Thymus (tissue), 14 donors: ENCODE measurements at places on chromosomes 11 and 22. TPM values are rescaled to one million over a fixed set of nuclear protein-coding genes. Genes with fewer than 3 reads are reported as not detected.

DNA sequence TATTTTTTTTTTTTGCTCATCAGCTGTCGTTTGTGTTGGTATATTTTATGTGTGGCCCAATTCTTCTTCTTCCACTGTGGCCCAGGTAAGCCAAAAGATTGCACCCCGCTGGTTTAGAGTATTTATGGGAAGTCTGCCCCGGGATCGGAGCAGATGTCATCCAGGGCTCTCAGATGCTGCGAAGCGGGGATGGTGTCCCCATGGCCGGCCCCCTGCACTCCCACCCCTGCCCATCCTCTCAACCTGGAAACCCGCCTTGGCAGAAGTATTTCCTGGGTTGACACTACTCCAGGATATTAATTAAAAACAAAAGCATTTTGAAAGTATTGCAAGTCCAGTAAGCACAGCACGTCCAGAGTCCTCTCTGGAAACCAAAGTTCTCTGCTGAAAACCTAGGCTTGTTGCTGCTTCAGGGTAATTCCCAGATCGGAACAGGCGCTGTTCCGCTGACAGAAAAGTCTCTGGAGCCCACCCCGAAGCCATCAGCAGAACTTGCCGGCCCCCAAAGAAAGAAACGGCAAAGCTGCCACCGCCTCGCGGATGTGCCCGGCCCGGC lies 833 bp downstream of the SCUBE2 start:
- H3K4me1 ChIP-seq, result peaks cover 4% of the 10 kb centered on the region
- H3K27ac ChIP-seq, result no peak overlapping the region
- H3K27me3 ChIP-seq, result peaks cover 35% of the 10 kb centered on the region
- DNase-seq, result no peak
- H3K36me3 ChIP-seq, result no peaks in the 10 kb centered on the region

DNA sequence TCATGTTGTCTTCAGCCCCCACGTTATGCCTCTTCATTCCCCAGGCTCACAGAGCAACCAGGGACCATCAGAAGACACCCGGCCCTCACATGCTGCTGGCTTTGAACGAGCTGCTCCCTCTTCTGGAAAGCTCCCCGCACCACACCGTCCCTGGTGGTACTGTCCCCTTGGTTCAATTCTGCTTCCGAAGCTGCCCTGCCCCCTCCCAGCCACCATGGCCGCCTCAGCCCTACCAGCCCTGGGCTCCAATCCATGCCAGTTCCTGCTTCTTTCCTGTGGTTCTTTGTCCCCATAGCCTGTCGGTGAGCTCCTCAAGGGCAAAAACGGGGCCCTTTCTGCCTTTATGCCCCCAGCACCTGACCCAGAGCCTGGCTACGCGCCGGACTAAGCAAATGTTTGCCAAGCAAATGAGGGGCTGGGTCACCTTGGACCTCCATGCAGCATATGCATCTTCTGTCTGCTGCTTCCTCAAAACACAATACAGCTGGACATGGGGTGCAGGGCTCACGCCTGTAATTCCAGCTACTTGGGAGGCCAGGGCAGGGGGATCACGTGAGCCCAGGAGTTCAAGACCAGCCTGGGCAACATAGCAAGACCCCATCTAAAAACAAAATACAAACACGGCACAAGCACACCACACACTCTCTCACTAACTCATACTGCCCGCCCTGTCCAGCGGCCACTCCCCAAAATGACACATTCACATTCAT lies 21.3 kb downstream of the TNKS1BP1 start:
- H3K36me3 ChIP-seq, result peaks cover 15% of the 10 kb centered on the region
- no peak overlapping the region for H3K27ac ChIP-seq
- no peaks in the 10 kb centered on the region for H3K4me1 ChIP-seq
- H3K27me3 ChIP-seq, result no peaks in the 10 kb centered on the region
- DNase-seq, result no peak

DNA sequence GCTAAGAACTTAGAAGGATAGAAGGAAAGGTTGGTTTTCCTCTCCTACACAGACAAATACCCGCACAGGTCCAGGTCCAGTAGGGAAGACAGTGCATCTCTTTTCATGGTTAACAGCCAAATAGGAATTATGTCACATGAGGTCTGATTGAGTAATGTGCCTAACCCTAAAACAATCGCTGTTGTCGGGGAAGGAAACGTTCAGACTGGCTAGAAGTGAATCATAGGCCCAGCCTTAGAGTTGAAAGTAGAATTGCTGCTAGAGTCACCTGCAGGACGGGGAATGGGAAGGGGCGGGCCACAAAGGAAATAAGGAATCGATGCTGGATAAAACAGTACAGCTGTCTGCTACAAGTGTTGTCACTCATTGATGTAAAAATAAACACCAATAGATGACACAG lies 12.4 kb upstream of the HTATIP2 start:
- no peak overlapping the region for H3K4me3 ChIP-seq
- H3K4me1 ChIP-seq, result no peaks in the 10 kb centered on the region
- no peak for DNase-seq
- no peaks in the 10 kb centered on the region for H3K36me3 ChIP-seq
- no peak overlapping the region for H3K27ac ChIP-seq
- peaks cover 2% of the 10 kb centered on the region for H3K27me3 ChIP-seq

GRCh38 chr22:32700191-32700882 lies 101.2 kb upstream of the TIMP3 start:
- H3K27me3 ChIP-seq, result no peaks in the 10 kb centered on the region
- no peak for DNase-seq
- H3K4me3 ChIP-seq, result no peak overlapping the region
- H3K36me3 ChIP-seq, result no peaks in the 10 kb centered on the region
- no peaks in the 10 kb centered on the region for H3K4me1 ChIP-seq
- no peak overlapping the region for H3K27ac ChIP-seq

DNA sequence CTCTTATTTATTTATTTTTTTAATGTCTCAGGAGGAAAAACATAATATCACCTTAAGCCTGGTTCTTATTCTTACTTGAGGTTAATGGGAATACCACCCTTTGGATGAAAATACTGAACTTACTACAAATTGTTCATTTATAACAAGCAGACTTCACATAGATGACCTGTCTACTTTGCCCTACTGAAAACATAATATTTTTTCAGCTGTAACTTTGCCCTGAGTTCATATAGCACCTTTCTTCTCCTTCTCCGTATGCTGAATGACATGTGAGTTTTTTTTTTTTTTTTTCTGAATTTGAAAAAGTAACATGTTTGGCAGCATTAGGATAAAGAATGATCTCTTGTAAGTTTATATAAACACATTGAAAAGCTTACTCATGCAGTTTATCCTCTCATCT lies 186.8 kb downstream of the TMEM135 start:
- no peak overlapping the region for H3K4me3 ChIP-seq
- H3K27ac ChIP-seq, result no peak overlapping the region
- no peaks in the 10 kb centered on the region for H3K4me1 ChIP-seq
- no peaks in the 10 kb centered on the region for H3K27me3 ChIP-seq
- no peaks in the 10 kb centered on the region for H3K36me3 ChIP-seq

GRCh38 chr22:45754822-45755221 lies 83.2 kb downstream of the ATXN10 start:
- H3K36me3 ChIP-seq, result peaks cover 5% of the 10 kb centered on the region
- no peak overlapping the region for H3K4me3 ChIP-seq
- no peak for DNase-seq

GRCh38 chr11:112304914-112305313 lies 44.3 kb upstream of the PLET1 start:
- H3K27ac ChIP-seq, result no peak overlapping the region
- H3K36me3 ChIP-seq, result no peaks in the 10 kb centered on the region
- no peak for DNase-seq

APOBEC3H gene
- polyA plus RNA-seq, result 5.4 TPM

MPEG1 gene
- 24.6 TPM for polyA plus RNA-seq

C11orf16 gene
- polyA plus RNA-seq, result 3.8 TPM

PRODH gene
- polyA plus RNA-seq, result 2.9 TPM
